ENCODE measurements at places on chromosomes 16 and 17.

GRCh38 chr16:83744441-83744981, 63.3 kb upstream of the HSBP1 start:
- DNase-seq: peak; percentile 36

DNA sequence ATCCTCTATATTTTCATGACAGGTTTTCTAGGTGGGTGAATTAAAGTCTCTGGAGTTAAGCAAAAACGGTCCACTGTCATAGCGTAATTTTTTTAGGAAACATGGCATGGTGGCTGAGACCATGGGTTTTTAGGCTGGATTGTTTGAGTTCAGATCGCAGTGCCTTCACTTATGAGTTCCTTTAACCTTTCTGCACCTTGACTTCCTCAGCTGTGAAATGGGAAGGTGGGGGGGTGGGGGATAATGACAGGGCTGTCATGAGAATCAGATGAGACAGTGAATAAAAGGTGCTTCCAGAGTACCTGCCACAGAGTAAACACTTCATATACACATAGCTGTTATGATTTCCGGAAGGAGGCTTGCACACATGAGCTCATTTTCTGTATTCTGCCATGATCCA, 11.8 kb downstream of the PRCD start:
- DNase-seq: no peak

DNA sequence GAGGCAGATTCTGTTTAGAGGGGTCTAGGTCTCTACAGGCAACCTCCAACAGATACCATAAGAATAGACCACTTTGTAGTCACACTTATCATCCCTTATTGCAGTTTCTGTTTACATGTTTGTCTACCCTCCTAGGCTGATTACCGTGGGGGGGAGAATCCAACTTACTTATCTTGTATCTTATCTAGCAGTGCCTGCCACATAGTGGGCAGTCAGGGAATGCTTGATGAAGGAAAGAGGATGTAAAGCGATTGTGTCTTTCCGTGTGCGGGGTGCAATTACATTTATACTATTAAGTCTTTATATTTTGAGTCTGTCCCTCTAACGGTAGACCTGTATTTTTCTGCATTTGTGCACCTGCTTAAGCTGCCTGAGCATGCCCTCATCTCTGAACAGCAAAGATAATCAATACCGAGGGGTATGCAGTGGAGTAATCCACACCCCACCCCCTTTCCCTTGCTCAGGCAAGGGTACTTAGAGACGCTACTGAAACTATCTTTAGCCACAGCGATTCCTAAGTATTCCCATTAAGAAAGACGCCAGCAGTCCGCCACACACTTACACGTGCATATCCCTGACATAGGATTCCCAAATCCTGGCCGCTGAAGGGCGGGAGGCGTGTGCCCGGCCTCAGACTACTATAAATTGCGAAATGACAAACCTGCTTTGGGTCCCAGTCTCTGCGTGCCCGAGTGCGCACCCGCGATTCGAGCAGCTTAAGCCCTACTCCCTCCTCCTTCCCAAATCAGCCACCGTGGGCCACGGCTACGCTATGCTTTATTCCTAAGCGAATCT, 635 bp upstream of the AATF start:
- DNase-seq: no peak

- no peak for DNase-seq
These were observed 9.2 kb downstream of the CCL17 start for GRCh38 chr16:57413733-57414132.

DNA sequence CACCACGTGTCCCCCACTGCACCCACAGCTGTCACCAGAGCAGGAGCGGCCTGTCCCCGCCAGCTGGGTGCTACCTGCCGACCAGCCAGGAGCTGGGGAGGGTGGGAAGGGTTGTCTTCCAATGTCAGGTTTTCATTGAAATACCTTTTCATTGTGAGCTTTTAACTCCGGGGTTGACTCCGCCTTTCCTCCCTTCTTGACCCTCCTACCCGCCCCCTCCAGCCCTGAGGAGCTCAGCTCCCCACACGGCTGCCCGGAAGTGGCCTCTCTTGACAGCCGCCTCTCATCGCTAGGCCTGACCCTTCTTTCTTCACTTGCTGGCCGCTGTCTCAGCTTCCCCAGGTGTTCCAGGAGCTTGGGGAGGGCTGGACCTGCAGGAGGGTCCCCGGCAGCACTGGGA, 21.2 kb upstream of the GNG13 start:
- no peak for DNase-seq

- no peak for DNase-seq
These were observed 4.0 kb downstream of the CDK10 start for GRCh38 chr16:89690392-89690901.

DNA sequence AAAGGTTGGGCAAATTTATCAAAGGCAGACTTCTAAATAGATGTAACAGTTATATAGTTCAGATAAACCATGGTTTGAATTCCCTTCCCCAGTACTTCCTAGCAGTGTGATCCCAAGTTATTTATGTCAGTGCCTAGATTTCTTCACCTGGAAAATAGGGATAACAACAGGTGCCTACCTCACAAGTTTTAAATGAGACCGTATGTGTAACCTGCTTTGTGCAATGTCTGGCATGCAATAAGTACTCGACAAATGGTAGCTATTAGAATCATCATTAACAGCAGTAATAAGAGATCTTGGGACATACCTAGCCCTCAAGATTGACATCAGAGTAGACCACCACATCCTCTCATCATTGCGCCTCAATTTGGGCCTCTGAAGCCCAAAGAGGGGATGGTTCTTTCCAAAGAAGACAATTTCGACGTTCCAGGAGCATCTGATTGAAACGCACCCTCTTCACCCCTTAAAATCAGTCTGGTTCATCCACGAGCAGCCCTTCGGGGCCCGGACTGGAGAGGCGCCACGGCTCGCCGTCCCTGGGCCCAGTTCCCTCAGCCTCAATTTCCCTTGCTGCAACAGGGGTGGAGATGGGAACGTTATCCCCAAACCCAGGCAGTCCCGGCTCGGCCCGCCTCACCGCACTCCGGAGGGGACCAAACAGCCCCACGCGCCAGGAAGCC, 541 bp downstream of the ACACA start:
- DNase-seq: peak; percentile 34

DNA sequence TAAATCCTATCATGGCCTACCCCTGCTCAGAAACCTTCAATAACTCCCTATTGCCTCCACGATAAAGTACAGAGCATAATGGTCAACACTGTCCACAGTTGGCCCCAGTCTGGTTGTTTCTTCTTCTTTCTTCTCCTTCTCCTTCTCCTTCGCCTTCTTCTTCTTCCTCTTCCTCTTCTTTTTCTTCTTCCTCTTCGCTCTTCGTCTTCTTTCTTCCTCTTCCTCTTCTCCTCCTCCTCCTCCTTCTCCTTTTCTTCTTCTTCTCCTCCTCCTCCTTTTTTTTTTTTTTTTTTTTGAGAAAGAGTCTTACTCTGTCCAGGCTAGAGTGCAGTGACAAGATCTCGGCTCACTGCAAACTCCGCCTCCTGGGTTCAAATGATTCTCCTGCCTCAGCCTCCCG, 23.8 kb downstream of the MRM1 start:
- DNase-seq: no peak

DNA sequence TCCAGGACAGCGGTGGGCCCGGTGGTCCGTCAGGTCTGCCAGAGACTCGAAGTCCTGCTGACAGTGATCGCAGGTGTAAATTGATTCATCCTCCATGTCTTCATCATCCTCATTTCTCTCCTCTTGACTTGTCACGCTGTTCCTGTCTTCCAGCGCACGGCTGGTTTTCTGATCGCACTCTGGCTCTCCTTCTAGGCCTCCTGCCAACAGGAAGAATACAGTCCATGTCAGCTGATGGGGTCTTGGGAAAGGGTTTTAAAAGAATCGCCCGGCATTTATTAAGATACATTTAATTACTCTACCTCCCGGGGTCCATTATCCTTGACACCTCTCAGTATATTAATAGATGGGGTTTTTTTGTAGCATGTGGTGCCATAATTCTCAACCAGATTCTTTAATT, 125.1 kb downstream of the ZNF423 start:
- DNase-seq: no peak

DNA sequence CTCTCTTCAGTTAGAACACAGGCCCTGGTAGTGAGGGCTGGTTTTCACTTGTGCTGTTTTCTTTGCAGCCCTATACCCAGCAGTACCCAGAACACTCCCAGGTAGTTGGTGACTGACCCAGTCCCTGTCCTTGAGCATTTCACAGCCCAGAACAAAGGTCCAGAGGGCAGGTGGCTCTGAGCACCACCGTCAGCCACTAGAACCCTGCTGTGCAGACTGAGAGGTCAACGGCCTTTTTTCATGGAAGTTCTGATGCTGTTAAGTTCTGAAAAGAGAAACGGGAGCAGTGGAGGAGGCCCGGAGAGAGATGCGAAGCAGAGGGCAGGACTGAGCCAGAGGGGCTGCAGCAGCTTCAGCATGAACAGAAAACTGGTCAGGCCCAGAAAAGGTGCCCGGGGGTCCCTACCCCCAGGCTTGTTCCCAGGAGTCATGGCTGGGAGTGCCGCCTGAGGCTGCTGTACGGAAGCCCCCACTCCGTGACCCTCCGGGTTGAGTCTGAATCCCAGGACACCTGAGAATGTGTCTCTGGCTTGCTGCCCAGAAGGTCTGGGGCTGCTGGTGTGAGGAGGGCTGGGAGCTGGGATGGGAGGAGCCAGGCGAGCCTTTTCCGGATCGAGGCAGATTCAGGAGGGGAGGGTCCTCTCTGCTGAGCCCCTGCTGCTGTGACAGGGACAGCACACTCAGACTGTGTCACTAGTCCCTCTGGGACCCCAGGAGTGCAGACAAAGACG, 8.7 kb downstream of the ZNF276 start:
- no peak for DNase-seq

GRCh38 chr16:4067262-4068001, 48.8 kb downstream of the ADCY9 start:
- no peak for DNase-seq

DNA sequence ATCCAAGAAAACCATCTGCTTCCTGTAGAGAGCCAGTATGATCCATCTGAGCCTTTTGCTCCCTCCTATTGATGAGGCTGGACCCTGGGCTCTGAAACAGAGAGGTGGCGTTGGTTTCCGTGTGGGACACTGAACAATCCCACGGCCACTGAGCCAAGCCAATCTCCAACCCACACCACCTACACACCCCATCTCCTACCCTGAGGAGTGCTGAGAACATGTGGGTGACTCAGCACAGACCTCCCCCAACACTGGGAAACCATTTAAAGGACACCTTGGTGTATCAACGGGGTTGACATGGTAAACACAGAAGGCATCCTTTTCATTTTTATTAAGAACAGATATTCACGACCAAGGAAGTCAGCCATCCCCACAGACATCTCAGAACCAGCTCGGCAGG, 332.1 kb downstream of the SLC39A11 start:
- no peak for DNase-seq

- peak; percentile 41 for DNase-seq
These were observed 2.5 kb downstream of the ALOX15B start for GRCh38 chr17:8041249-8041928.

GRCh38 chr16:31214708-31215286, 878 bp downstream of the TRIM72 start:
- no peak for DNase-seq

DNA sequence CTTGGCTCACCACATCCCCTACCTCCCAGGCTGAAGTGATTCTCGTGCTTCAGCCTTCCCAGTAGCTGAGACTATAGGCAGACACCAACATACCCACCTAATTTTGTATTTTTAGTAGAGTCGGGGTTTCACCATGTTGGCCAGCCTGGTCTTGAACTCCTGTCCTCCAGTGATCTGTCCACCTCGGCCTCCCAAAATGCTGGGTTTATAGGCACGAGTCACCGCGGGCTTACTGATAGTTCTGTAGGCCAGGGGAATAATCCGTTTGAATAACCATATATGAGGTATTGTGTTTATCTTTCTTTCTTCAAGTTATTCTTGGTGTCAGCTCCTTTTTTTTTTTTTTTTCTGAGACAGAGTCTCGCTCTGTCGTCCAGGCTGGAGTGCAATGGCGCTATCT, 7.7 kb downstream of the FAM234A start:
- DNase-seq: no peak

GRCh38 chr16:6913566-6913965, 419.1 kb upstream of the RBFOX1 start:
- DNase-seq: no peak

- no peak for DNase-seq
These were observed at the start of gene NECAB2 for GRCh38 chr16:83967838-83968305. Gene NECAB2, plus strand, starts transcription at chr16:83968244. Its CDS starts 405 bp downstream, at chr16:83968649.

DNA sequence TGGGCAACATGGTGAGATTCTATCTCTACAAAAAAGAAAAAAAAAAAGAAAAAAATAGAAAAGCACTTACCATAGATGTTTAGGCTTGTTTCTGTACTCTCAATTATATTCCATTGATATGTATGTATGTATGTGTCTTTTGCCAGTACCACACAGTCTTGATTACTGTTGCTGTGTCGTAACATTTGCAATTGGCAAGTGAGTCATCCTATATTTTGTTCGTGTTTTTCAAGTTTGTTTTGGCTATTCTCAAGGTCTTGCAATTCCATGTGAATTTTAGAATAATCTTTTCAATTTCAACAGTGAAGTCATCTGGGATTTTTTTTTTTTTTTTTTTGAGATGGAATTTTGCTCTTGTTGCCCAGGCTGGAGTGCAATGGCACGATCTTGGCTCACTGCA, 19.3 kb downstream of the SPECC1 start:
- DNase-seq: no peak

DNA sequence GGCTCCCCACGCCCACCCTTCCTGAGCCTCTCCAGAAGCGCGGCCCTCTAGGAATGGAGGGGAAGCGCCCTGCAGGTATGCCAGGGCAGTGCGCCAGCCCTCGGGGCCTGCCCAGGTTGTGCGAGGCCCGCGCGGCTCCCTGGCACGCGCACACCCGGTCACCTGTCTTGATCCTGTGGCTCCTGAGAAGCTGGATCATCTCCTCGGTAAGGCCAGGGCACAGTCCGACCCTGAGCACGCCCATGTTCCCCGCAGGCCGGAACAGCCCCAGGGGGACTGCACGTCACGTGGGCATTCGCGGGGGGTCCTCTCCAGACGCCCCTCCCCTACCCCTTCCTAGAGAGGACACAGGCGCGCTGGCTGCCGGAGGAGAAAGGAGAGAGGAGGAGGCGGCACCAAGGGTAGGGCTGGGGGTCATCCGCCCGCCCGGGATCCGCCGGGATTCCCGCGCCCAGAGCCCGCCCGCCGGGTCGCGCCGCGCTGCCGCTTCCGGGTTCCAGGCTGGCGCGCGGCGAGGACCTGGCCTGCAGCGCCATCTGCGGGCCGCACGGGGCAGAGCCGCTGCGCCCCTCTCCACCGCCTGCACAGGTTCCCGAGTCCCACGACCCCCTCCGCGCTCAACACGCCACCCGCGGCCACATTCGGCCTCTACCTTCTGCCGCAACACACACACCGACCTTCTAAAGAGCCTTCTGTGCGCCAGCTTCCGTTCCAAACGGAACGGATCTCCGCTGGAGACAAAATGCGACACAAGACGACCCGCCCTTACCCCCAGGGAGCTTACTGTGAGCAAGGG, at the start of gene RAD51D:
TSS of gene RAD51D (minus strand) at position 491 of the 796 bp plus-strand sequence. CDS start at position 244, 247 bp downstream.
- peak; percentile 85 for DNase-seq

DNA sequence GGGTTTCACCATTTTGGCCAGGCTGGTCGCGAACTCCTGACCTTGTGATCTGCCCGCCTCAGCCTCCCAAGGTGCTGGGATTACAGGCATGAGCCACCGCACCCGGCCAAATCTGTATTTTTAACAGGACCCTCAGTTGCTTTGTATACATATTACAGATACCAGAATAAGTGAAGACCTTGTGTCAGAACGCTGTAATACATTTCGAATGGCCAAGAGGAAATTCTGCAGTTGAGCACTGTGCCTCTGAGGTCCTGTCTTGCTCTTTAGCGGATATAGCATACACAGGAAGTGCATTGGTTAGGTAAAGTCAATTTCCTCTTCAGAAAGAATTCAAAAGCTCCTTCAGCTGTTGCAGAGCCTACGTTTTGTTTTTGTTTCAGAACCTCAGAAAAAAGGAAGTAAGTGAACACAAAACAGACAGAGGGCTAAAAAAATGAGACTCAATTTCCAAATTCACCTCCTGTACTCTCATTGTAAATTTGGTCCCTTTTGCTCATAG, 15.7 kb downstream of the CRLF3 start:
- DNase-seq: no peak

- no peak for DNase-seq
These were observed 31.9 kb upstream of the MPHOSPH6 start for GRCh38 chr16:82201926-82202325.
